ENCODE measurements at places on chromosomes 3 and 15.

DNA sequence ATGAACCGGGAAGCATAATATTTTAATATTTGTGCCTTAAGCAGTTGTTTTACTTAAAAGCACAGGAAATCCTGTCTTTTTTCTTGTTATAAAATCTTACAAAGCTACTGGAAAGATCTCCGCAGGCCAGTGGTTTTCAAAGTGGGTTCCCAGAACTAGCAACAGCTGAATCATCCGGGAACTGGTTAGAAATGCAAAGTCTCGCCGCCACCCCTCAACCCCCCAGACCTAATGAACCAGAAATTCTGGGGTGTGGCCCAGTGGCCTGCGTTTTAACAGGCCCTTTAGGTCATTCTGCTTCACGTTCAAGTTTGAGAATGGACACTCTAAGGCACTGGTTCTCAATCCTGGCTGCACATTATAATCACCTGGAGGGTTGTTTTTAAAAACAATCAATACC lies 74.7 kb downstream of the PDZRN3 start:
- DNase-seq = no peak

DNA sequence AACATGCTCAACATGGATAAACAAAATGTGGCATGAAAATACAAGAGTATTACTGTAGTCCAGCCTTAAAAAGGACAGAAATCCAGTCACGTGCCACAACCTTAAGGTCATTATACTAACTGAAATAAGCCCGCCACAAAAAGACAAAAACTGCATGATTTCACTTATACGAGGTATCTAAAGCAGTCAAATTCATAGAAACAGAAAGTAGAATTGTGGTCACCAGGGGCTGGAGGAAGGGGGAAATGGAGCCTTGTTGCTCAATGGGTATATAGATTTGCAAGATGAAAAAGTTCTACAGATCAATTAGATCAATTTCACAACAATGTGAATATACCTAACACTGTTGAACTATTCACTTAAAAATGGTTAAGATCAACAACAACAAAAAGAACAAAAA lies 7.4 kb downstream of the GLB1 start:
- DNase-seq = no peak

DNA sequence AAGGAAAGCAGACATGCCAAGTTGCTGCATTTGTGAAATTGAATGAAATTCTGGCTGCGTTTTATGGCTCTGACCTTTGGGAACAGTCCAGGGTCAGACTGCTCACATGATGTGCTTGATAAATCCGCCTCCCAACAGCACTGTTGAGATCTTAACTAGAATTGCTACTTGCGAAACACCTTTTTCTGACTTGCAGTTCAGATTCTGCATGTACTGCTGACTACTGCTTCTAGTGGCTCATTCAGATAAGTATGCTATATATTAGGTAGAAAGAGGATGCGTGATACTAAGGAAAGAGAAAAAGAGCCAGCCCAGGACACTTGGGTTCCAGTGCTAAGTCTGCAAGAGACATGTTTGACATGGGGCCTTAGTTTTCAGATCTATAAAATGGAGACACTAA lies 129.4 kb downstream of the LPP start:
- DNase-seq = no peak

- DNase-seq = no peak
These were observed 232.5 kb upstream of the TBL1XR1 start for GRCh38 chr3:177429771-177430170.

- no peak for DNase-seq
These were observed 27.8 kb upstream of the AZI2 start for GRCh38 chr3:28376424-28376823.

Measured in stimulated activated effector memory CD8-positive, alpha-beta T cell treated with anti-CD3 and anti-CD28 coated beads, Interleukin-12 subunit alpha, Interleukin-12 subunit beta, amount 100 ng/mL, for 72 hours (primary cell).